Activated CD4-positive, alpha-beta T cell treated with anti-CD3 and anti-CD28 coated beads, Interleukin-10, Interleukin-2, amounts not matched to agents 100 ng/mL and 50 ng/mL, durations not matched to agents 16 hours and 8 hours (primary cell): ENCODE measurements at places on chromosomes 7 and 10.

GRCh38 chr7:18803923-18804322, 308.4 kb downstream of the HDAC9 start:
- DNase-seq, result no peak

DNA sequence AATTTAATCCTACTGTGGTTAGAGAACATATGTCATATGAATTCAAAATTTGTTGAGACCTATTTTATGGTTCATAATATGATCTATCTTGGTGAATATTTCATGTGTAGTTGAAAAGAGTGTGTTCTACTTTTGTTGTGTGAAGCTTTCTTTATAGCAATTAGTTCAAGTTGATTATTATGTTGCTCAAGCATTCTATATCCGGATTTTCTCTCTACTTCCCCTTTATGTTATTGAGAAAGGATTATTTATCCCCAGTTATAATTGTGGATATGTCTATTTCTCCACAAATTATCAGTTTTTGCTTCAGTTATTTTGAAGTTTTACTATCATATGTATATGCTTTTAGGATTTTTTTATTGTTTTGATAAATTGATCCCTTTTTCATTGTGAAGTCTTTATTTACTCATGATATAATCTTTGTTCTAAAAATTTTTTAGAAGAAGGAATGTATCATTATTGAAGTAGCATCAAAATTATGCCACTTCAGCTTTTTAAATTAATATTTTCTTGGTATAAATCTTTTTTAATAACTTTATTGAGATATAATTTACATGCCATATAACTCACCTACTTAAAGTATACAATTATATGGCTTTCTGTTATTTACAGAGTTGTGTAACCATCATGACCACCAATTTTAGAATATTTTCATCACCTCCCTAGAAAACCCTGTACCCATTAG, 12.0 kb upstream of the MEST start:
- no peak for DNase-seq

GRCh38 chr10:122780391-122780790, 65.3 kb downstream of the CUZD1 start:
- DNase-seq, result no peak

- DNase-seq, result no peak
Measured at GRCh38 chr10:51867956-51868355, 168.6 kb upstream of the CSTF2T start.

DNA sequence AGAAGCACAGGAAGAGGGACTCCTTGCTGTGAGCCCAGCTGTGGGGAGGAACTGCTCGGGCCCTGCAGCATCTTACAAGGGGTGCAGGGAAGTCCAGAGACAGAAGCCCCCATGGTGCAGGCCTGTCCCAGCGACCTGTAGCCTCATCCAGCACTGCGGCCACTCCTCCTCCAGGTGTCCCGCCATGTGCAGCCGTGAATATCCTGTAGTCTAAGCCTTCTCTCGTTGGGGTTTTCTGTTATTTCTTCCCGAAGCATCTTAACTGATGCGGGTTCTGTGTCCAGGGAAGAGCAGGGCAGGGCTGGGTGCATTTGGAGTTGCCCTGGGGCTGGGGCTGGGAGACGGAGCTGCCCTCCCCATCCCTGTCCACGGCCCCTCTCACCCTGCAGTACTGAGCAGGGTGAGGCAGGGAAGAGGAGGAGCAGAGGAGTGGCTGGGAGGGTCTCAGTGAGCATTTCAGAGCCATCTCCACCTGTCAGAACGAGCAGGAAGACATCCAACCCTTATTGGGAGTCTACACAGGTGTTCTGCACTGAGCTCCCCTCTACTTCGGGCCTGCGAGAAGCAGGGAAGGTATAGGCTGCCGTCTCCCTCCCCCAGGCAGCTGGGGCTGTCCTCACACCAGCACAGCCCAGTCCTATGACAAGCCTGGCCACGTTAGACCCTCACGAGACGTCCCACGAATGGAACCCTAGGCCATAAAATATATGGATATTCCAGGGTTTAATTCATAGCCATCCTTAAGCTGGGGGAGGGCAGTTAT, 494.5 kb downstream of the DNAJB6 start:
- DNase-seq, result no peak
